A549 (cell line): ENCODE measurements at places on chromosomes 7 and 10. TPM values are rescaled to one million over a fixed set of nuclear protein-coding genes. Genes with fewer than 3 reads are reported as not detected.

IFIT2 gene
- 0.75 to 0.94 TPM (median 0.77 TPM) in 3 replicates for polyA plus RNA-seq

GNG11 gene
- polyA plus RNA-seq: 26.3 to 34.8 TPM (median 33.4 TPM) in 3 replicates

SH2D4B gene
- 0.03 to 0.12 TPM (median 0.03 TPM) in 3 replicates for polyA plus RNA-seq

TCF7L2 gene
- polyA plus RNA-seq: 14.4 to 16.5 TPM (median 14.5 TPM) in 3 replicates

DLX5 gene
- polyA plus RNA-seq: not detected in 3 replicates

TLX1 gene
- not detected in 3 replicates for polyA plus RNA-seq

DHX32 gene
- 28.2 to 40.5 TPM (median 37.4 TPM) in 3 replicates for polyA plus RNA-seq

FAM107B gene
- polyA plus RNA-seq: 99.9 to 107 TPM (median 103 TPM) in 3 replicates

LRRC17 gene
- 0.05 to 0.17 TPM in 2 of 3 replicates, not detected in the other for polyA plus RNA-seq

NFE2L3 gene
- 4.9 to 10.0 TPM (median 6.7 TPM) in 3 replicates for polyA plus RNA-seq
